ENCODE measurements at places on chromosomes 5 and 9.

DNA sequence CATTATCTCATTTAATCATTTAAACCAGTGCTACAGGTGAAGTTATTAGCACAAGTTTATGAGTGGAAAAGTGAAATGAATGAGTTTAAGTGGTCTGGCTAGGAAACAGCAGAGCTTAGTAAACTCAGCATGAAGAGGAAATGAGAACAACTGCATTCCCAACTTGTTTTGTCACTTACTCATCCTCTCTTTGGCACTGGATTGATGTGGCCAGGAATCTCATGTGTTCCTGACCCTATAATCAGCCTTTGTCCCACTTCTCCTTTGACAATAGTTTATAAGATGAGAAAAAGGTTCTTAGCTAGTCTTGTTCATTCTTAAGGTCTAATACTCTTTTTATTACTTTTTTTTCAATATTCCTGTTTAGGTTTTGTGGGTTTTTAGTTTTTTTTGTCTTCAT, 559.2 kb upstream of the TLE4 start:
- no peak for DNase-seq

GRCh38 chr9:27310582-27310981, 13.6 kb upstream of the EQTN start:
- DNase-seq = no peak

- no peak for DNase-seq
Observed at GRCh38 chr5:118551031-118551430, 437.3 kb downstream of the DTWD2 start.

DNA sequence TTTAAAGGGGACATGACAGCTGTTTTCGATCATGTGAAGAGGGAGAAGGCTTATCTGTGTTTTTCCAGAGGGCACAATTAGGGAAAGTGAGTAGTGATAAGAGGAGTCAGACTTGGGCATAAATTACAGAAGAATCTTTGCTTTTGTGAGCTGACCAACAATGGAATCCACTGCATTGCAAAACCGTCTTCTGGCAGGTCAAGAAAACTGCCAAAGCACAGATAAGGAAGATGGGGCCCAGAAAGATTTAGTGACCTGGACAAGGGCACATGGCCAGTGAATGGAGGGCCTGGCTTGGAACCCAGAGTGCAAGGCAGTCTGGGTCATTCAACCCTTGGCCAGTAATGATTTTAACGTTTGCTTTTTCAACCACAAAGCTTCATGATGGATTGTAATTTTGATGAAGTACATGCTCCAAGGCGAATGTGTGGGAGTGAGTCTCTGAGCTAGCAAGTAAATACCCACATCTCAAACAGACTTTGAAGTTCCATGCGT, 153.2 kb upstream of the MAST4 start:
- no peak for DNase-seq

DNA sequence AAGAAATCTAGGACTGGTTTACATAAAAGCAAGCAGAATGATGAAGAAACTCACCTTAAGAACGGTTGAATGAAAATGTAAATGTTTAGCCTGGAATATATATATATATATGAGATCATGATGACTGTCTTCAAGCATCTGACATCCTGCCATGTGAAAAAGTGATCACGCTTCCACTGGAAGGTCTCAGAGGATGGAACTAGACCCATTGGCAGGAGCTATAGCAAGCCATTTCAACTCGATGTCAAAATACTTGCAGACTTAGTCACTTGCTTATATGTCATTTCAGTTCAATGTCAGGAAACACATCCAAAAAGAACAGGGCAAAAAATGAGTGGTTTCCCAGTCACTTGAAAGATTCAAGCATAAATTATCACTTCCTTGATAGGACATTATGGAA, 22.2 kb upstream of the TMEM161B start:
- no peak for DNase-seq

GRCh38 chr5:75523275-75523674, 11.6 kb downstream of the POLK start:
- no peak for DNase-seq

DNA sequence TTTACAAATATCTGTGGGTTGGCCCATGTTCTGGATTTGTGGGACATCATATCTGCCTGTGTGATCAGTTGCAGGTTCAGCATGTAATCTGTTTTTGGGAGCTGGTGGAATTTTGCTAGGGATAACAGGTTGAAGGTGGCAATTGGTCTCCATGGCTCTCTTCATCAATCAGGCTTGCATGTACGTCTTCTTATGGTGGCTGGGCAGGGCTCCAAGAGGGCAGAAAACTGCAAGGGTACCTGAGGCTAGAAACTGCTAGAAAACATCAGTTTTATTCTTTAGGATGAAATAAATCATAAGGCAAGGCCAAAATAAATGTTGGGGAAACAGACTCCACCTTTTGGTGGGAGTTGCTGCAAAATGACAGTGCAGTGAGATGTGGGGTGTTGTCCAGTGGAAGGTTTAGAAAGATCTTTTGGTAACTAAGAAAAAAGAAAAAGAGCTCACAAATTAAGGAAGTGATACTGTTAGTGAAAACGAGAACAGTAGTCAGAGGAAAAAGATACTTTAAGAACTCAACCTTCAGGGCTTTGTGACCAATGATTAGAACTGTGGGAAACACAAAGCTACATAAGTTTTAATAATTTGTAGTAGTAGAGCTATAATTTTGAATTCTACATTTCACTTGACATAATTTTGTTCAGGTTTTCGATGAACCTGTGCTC, 300.7 kb upstream of the IZUMO3 start:
- DNase-seq = no peak

- DNase-seq = no peak
Observed at GRCh38 chr5:181245427-181246275, 1.9 kb upstream of the RACK1 start.

DNA sequence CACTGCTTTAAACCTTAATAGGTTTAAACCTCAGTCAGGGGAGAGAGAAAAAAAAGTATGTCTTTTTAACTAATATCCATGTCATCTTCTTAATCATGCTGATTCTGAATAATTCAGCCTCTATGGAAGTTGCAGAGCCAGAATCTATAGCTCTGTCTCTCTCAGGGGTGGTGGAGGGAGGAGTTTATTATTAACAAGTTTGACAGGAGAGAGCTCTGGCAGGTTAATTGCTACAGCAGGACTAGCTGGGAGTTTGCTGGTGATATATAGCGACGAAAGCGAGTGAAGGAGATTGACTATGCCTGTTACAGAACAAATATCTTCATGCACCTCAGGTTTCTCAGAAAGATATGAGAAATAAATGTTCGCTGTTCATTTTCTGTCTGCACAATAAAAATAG, 586.4 kb downstream of the TLE4 start:
- no peak for DNase-seq

DNA sequence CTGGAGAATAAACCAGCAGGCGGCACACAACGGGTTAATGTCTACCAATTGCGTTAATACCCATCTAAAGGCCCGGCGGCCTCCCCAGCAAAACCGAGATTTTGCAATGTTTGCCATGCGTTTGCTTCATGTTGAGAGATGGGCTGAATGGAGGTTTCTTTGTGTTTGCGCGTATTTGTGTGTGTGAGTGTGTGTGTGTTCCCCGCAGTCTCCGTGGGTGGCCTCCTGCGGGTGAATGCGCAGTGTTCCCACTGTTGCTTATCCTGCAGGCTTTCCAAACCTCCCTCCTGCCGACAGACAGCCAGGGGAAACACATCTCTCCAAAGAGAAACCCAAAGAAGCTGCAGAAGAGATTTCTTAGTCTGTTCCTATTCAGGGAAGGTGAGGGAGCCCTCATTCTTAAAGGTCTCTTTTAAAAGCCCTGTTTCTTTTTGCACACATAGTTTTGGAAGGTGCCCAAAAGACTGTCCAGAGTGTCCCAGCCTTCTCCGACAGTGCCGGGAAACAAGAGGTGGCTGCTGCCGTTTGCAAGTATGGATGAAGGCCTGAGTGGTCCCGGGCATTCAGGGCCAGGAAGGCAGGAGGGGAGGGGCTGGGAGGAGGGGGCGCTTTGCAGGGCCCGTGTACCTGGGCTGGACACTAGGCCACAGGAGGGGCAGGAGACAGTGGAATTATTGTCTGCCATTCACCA, 103.8 kb upstream of the ERCC6L2 start:
- no peak for DNase-seq

DNA sequence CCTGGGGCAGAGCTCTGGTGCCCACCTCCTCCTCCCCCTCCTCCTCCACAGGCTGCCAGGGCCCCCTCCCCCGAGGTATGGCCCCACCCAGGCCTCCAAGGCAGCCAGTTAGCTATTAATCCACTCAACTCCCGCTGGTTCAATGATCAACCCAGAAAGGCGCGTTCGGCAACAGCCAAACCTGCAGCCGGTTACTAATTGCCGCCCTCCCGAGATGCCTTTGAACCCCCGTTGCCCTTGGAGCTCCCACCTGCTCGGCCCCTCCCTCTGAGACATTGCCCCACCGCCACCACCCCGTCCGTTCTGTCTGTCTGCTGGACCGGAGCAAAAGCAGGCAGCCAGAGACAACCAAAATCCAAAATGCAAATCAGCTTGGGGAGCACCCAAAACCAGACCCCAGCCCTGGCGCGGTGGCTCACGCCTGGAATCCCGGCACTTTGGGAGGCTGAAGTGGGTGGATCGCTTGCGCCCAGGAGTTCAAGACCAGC, 25.8 kb downstream of the NOTCH1 start:
- no peak for DNase-seq

- DNase-seq = no peak
Observed at GRCh38 chr9:73029346-73029745, 76.5 kb upstream of the ALDH1A1 start.

DNA sequence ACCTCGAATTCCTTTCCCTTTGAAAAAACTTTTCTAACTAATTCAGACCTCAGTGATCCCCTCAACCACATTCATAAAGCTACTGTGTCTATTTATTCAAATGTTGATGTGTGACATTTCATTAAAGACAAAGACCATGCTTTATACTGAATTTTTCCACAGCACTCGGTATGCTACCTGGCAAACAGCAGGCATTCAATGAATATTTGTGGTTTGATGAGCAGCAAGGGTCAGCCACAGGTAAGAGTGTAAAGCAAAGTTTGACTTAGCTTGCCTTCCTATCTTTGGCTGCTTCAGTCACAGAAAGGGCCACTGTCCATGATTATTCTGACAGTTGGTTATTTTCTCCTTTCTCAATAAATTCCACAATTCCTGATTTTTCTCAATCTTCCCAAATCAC, 5.1 kb upstream of the CDC42SE2 start:
- no peak for DNase-seq

GRCh38 chr5:80057921-80058320, 22.8 kb downstream of the THBS4 start:
- DNase-seq = no peak

DNA sequence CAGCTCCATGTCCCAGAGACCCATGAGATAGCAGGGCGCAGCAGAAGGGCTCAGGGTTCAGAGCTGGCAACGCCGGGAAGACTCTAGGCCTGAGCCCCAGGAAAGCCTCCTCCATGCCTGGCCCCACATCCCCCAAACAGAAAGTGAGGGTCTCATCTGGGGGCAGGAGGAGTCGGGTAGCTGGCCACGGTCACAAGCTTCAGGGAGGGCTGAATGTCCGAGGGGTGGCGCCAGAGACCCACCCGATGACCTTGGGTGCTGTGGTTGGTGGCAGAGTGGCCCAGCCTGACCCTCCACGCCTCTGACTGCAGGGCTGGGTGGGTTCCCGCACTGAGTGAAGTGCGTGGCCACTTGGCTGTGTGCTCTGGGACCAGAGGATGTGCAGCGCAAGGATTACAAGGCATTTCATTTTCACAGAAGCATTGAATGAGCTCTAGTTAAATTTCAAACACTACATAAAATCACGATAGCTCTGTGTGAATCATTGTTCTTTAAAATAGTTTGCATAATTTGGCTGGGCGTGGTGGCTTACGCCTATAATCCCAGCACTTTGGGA, 3.0 kb downstream of the C8G start:
- DNase-seq = peak; percentile 86

- DNase-seq = peak; percentile 22
Observed at GRCh38 chr5:113487781-113488644, at the start of gene MCC. Gene MCC (minus strand): TSS chr5:113488453.

DNA sequence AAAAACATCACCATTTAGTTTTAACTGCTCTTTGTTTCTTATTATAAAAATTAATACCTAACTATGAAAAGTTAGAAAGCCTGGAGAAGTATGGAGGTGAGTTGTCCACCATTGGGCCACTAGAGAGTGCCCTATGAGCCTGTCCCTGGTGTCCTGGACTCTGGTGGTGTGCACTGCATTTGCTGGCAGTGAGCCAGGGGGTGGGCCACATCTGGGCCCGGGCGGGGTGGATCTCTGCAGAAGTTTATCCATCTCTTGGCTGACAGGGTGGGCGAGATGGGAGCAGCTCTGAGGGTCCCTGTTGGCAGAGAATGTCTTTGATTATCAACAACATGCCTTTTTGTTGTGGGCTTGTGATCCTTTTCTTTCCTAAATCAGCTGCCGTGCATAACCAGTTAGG, 8.2 kb downstream of the TENT4A start:
- DNase-seq = no peak

DNA sequence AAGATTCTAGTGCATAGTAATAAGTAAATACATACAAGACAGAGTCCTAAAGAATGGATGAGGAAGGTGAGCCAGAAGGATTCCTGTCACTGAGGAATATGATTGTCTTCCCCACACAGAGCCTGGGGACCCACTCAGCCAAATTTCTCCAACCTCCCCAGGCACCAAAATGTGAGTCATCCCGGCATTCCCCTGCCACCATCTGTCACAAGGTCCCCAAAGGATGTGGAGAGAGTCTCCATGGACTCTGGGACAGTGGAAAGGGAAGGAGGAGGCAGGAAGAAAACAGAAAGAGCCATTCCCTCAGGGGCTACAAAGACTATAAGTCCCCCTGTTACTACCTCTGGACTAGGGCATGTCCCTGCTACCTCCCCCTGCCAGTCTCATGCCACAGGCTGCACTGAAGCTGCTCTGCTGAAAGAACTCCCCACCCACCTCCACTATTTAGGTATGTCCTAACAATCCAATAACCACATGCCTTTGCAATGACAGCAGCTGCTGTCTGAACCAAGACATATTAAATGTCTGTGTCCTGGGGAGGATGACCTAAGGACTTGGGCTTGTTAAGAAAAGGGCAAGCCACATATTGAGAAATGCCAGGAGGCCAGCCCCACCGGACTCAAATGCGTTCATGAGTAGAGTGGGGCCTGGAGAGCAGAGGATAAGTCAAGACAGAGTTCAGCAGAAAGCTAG, 10.7 kb upstream of the OR5C1 start:
- DNase-seq = no peak

GRCh38 chr5:160198841-160199409, 30.4 kb upstream of the FABP6 start:
- DNase-seq = no peak

DNA sequence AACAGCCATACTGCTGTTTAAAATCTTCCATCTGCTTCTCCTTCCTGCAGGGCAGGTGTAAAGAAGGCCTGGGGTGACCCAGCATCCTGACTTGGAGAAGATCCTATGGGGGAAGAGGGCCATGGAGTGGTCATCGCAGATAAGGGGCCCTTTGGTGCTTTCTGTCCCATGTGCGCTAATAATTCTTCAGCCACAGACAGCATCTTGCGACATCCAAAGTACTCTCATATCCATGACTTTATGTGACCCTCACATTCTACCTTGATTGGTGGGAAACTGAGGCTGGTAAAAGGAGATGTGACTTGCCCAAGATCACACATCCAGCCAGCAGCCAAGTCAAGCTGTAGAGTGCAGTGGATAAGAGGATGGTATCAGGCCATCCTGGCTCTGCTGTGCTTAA, 44.3 kb upstream of the HAND1 start:
- DNase-seq = no peak

GRCh38 chr5:31866166-31866565, 227.2 kb downstream of the PDZD2 start:
- no peak for DNase-seq

Data from globus pallidus (tissue), 1 donor.